SK-N-MC (cell line): ENCODE measurements at places on chromosomes 16 and 17.

GRCh38 chr17:3513305-3514035 is 37.7 kb downstream of the ASPA start:
- no peak for DNase-seq

- DNase-seq: no peak
These were observed 329.6 kb downstream of the CA10 start for GRCh38 chr17:51828901-51829300.

DNA sequence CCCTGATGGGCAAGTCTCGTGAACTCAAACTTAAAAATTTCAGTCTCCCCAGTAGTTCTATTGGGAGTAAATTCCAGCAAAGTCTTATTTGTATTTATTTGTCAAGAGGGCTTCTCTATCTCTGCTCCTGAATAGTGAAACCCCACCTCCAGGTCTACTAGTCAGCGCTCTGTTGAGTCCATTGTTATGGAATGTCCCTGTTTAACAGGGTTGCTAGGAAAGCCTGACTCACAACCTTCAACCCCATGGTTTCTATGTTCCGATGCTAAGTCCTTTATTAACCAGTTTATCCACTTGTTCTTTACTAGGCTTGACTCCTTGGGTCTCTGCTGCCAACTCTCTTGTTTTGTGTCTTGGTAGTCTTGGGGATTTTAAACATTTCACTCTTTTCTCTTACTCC is 250.7 kb upstream of the MYOCD start:
- DNase-seq: no peak

DNA sequence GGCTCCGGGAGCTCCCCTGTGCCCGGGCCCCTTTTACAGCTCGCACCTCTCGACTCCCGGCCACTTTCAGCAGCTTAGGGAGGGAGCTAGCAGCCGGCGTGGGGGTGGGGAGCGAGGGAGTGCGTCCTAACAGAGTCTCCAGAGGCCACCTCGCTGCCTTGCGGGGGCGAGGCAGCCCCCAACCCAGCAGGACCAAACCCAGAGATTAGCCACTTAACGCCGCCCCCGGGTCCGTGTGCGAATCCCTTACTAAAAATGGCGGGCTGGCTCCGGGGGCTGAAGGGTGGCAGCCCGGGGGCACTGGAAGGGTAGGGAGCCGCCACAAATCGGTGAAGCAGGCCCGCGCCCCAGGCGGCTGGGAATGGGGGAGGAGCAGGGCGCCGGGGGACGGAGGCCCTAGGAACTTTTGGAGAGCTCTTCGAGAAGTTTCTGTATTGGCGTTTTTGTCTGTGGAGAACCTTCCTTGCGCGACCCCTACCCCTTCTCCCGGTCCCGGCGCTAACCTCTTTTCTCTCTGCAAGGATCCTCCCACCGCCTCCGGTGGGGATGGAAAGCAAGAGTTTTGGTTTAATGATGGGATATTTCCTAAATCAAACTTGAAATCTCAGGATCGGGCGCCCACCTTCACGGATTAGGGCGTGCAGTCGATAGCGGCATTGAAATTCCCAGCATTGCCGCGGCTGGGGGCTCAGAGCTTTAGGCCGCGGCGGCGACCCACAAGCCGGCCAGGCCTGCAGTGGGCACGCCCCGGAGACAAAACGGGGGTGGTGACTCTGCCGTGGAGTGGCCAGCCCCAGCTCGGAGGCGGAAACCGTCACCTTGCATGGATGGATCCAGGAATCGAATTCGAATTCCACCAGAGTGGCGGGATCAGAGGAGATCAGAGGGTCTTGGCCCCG is 793 bp upstream of the IRX3 start:
- no peak for DNase-seq

DNA sequence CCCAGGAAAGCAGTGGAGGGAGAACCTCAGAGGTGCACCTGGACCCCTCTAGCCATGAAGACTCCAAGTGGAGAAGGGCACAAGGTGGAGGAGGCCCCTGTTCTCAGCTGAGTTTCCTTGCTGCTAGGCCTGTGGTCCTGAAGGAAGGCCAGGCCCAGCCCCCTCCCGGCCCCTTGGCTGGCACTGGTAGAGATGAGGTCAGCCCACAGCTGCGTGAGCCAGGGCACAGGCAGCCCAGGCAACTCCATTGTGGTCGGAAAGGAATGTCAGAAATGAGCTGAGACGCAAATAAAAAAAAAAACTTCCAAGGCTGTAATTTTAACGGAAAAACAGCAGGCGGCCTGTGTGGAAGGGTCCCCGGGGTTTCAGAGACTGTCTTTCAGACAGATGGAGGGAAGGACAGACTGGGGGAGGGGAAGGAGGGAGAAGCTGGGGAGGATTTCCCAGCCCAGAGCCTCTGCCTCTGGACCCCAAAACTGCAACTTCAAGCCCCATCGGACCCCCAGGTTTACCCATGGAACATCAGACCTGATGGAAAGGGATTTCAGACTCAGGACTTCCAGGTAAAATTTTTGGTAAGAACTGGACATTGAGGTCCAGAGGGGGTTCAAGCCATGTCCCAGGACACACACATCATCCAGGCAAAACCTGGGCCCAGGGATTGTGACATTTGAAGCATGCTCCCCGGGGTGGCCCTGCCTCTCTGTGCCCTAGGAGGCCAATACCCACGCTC is 25.6 kb upstream of the MRPS23 start:
- DNase-seq: no peak

- DNase-seq: no peak
These were observed 197.3 kb upstream of the GOT2 start for GRCh38 chr16:58931436-58931835.

DNA sequence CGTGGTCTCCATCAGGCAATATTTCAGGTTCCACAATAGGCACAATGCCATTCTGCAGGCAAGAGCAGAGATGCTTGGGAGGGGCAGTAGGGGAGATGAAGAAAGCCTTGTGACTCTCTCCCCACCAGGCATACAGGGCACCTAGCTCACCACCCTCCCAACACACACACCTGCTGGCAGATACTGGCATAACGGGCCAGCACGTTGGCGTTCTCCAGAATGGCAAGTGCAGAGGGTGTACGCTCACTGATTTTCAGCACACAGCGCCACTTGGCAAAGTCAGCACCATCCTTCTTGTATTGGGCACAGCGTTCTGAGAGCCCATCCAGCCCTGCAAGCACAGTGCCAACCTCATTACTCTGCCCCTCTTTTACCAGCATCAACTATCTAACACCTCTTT is 2.2 kb downstream of the ALDOC start:
- no peak for DNase-seq

DNA sequence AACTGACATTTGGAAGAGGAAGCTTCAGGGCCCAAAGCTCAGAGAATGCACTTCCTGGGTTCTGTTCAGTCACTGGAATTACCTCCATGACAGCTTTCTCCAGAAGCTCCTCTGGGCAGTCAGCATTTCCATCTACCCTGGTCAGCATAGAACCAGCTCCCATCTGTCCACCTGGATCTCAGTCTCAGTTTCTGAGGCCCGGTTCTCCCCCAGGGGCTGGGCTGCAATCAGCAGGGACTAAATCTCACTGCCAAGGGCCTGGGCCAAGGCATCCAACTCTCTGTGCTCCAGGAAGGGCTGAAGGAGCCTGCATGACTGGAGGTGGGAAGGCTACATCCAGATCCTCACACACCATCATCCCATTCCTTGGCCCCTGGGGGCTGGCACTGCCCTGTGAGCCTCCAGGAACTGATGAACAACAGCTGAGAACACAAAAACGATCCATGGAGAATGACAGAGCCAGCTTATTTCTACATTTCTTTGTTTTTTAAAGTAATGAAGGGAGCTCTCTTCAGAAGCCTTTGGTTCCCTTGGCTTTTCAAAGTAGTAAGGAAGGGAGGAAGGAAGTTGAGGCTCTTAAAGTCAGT is 66.3 kb upstream of the MRTFB start:
- DNase-seq: no peak

- DNase-seq: no peak
These were observed 2.0 kb downstream of the P2RX1 start for GRCh38 chr17:3914312-3914670.

- DNase-seq: no peak
These were observed 28.2 kb downstream of the SLC39A11 start for GRCh38 chr17:73064084-73064938.

DNA sequence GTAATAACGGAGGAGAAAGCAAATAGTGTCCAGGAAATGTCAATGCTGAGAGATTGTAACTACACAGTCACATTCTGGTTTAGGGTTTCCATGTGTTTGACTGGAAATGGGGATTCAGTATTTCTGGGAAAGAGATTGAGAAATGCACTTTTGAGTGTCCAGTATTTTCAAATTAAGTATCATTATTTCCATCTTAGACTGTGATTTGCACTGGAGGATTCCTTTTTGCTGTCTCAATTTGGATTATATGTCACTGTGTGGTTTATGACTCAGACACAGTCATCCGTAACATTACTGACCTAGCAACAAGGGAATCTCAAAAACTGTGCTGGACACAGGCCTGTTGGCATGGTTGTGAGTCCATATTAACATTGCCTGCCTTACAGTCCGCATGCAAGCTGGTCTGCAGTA is 681.4 kb downstream of the CDH11 start:
- no peak for DNase-seq

DNA sequence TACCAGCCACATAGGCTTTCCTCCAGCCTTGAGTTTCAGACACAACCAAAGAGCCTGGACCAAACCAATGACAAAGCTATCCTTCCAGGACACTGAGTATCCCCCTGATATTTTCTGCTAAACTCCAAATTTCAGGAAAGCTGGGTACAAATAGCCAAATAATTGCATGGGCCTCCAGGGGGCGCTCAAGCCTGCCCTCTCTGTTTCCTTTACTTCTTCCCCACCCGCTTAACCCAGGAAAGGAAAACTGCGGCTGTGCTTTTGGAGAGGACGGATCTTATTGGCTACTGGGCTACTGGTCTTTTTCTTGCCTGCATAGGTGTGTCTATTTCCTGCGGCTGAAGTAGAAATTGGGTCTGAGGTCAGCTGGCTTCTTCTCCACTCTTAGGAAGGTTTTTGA is 30.1 kb downstream of the GNGT2 start:
- DNase-seq: no peak

DNA sequence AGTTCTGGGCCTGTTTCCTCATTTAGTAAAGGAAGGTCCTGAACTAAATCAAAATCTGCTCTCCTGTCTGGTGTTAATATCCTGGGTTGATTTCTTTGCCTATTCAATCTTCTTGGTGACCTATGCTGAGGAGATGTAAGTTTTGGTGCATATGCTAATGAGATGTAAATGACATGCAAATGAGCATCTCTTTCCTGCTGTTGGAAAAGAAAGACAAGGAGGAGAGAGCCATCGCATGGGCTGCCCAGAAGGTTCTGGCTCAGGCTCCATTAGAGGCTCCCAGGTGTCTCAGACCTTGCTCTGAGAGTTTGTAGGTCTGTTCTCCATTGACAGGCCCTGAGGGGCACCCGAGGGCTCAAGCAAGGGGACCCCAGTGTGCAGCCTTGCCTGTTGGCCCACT is 3.3 kb downstream of the ABI3 start:
- DNase-seq: no peak

DNA sequence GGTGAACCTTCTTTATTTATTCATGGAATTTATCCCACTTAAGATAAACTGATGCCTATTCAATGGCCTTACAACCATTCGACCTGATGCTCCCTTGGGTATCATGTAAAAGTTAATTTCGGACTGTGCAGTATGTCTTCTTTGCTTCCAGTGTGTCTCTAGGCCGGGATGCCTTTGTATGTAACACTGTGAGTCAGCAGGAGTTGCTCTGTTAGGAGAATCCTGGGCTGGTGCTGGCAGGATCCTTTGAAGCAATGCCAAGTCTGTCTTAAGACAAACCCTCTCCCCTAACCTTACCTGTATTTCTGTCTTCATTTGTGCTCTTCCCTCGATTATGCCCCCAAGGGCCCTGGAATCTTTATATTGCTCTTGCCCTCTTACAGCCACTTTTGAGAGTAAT is 37.9 kb upstream of the ABCA8 start:
- DNase-seq: no peak

DNA sequence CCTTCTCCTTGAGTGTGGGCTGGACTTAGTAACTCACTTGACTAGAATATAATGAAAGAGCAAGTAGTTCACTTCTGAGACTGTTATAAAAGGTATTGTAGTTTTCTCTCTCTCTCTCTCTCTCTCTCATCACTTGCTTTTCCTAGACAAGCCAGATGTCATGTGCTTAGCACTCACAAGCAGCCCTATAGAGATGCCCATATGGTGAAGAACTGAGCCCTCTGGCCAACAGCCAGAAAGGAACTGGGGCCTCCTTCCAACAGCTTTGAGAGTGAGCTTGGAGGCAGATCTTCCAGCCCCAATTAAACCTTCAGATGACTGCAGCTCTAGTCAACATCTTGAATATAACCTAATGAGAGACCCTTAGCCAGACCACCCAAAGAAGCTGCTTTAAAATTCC is 440.5 kb downstream of the GRIN2A start:
- DNase-seq: no peak

- no peak for DNase-seq
These were observed 21.7 kb upstream of the TMEM220 start for GRCh38 chr17:10751563-10751962.

DNA sequence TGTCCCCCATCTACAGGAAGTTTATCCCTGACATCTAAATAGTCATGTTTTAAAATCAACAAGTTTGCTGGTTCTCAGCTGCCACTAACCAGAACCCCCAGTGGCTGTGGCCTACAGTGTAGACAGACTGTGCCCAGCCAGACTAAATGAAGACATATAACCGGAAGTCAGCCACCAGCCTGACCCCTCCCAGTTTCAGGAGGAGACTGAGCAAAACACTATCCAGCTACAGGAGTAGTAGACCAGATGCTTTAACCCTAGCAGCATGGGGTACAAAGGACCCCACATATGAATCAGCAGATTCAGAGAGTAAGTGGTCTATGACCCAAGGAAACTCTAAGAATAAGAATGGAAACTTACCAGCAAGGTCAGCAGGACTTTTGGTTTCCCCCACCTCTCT is 83.4 kb downstream of the HIC1 start:
- DNase-seq: no peak

- no peak for DNase-seq
These were observed 12.5 kb upstream of the EPOP start for GRCh38 chr17:38687286-38687685.

DNA sequence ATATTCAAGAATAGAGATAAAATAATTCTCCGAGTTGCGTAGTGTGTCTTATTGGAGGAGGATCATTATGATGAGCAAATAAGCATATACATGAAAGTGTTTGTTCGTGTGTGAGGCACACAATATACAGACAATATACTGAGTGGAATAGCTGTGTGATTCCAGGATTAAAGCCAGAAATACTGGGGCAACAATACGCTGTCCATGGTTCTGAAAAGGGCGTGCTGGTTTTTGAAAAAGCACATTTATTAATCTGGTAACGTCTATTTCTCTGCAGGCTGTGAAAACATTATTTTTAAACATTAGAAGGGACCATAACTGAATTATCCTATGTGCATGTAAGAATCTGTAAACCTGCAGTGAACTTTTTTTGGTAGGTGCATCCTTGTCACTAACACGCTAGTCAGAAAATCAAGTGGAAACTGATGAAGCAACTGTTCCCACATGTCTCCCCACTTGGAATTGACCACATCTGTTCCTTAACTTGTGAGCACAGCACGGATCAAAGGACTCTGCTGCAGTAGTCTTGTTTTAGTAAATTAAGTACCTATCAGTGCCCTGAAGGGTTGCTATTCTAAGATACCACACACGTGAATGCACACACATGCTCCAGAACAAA is 346.0 kb downstream of the GRIN2A start:
- DNase-seq: no peak

GRCh38 chr16:79754501-79754900 is 154.0 kb upstream of the MAF start:
- DNase-seq: peak; percentile 59

GRCh38 chr17:77003699-77004098 is 135.5 kb downstream of the MGAT5B start:
- DNase-seq: no peak

GRCh38 chr17:28875848-28876550 is 21.2 kb downstream of the ERAL1 start:
- no peak for DNase-seq
